Right kidney (tissue), 9 donors: ENCODE measurements at places on chromosomes 11 and 22.
A peak's percentile ranks its signal among the peaks of the same experiment; 100 is the strongest.

DNA sequence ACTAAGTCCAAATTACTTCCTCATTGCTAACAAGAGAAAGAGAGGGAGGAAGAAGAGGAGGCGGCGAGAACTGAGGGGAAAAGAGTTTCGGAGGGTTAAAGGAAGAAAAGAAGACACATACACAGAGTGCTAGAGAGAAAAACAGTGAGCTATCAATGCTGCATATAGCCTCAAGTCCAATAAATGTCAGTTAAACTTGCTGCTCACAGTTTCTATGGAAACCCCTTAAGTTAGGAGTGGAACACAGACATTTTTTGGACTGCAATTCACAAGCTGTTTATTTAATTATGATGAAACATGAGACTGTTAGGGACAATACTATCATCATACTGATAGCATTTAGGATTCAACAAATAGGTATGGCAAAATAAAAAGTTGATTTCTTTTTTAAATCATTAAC is 1320.4 kb downstream of the LRRC4C start:
- no peak for DNase-seq

GRCh38 chr11:37688456-37688855 is 1090.4 kb upstream of the RAG2 start:
- no peak for DNase-seq

GRCh38 chr11:128970598-128971190 is 28.0 kb upstream of the TP53AIP1 start:
- no peak for DNase-seq

DNA sequence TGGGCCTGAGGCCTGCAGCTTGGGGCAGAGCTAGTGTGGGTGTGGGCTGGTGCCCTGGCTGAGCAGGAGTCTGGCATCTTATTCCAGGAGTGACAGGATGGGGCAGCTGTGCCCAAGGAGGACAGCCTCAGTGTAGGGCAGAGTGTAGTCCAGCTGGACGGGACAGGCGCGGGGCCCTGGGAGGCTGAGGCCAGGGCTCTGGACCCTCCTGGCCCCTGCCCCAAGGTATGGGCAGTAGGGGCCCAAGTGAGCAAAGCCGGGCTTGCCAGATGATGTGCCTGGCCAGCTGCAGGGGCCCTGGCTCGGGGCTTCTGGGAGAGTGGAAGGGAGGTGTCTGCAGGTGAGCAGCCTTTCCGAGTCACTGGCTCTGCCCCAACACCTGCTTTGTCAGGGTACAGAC is 1190.9 kb downstream of the BRD1 start:
- DNase-seq, result no peak

- no peak for DNase-seq
These were observed 12.4 kb downstream of the PCSK7 start for GRCh38 chr11:117219455-117219854.

DNA sequence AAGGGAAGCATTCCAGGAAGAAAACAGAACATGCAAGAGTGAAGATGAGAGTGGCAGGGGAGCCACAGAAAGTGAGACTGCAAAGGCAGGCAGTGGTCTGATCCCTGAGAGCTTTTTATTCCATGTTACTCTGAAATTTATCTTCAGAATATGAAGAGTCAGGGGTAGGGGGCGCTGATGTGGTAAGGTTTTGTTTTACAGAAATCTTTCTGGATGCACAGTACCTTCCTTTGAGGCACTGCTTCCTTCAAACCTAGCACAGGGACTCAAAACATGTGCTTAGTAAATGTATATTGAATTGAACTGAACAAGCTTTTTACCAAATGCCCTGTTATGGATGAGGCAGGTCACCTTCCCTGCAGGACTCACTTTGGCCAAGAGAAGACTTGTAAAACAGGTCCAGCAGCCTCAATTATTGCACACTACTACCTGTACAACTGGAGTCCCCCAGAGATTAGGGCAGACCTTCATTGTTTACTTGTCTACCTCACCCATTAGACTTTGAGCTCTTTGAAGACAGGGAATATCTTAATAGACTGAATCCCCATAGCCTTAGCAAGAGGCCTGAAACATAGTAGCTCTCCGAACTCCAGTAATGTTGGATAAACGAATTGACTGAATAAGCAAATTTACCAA is 2.2 kb downstream of the PAK1 start:
- peak; percentile 28 for DNase-seq

- DNase-seq, result no peak
These were observed 27.6 kb downstream of the HIPK3 start for GRCh38 chr11:33284818-33285217.

DNA sequence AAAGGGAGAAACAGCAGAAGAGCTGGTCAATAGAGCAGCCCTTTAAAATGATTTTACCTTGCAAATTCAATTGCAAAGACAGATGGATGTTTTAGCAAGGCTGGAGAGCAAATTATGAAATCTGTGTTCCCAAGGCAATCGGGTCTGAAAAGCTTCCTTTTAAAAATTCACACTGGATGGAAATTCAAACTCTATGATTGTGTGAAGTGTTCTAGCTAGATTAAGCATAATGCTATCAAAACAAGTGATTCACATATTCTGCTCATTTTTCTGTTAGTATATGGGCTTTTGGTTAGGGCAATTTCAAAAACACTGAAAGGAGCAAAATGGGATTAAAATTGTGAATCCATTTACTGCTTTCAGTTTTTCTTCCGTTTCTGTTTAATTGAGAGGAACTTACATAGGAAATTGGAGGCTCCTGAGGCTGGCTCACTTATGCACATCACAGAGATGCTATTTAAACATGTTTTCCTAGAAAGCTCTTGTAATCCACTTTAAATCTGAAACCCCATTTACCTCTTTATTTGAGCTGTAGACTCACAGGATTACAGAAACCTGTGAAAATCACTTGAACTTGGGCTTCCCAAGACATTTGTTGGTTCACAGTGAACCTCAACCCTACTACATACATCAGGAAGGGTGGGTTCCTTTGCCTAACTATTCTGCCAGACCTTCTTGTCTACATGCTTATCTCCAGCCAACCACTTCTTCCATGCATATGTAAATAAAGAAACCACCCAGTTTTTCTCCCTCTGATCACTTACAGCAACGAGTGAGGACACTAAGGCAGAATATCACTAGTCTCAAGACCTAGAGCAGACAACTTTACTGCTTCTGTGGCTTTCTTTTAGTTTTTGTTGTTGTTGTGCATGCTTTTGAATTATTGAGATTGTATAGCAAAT is 201.9 kb upstream of the PITPNB start:
- no peak for DNase-seq

GRCh38 chr22:42883970-42884369 is 26.9 kb upstream of the ARFGAP3 start:
- no peak for DNase-seq

GRCh38 chr11:103987629-103988594 is 48.5 kb upstream of the DDI1 start:
- no peak for DNase-seq

DNA sequence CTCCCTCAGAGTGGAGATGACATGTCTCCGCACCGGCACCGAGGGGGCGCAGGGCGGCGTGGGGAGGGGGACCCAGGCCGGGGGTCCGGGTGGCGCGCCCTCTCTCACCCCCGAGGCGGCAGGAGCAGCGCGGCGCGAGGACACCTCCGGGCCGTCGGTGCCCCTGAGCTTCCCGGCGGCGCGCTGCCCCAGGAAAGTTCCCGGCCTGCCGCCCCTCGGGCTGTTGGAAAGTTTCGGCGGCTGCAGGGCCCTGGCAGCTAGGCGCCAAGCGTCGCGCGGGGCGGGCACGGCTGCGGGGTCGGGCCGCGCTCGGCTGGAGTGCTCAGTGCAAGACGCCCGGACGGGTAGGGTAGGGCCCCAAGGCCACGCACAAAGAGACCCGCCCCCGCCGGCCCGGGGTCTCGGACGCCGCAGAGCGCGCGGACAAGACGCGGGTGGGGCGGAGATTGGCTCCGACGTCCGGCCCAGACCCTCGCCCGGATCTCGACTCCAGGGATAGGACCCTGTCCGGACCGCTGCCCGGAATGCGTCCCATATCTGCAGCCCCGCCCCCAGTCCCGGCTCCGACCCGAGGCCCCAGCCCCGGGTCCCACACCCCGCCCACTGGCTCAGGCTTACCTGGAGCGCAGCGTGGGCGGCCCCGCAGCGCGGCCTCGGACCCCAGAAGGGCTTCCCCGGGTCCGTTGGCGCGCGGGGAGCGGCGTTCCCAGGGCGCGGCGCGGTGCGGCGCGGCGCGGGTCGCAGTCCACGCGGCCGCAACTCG is 471 bp downstream of the ARVCF start:
- DNase-seq, result peak; percentile 66

- DNase-seq, result no peak
These were observed 75.5 kb downstream of the LUZP2 start for GRCh38 chr11:24572376-24572775.

DNA sequence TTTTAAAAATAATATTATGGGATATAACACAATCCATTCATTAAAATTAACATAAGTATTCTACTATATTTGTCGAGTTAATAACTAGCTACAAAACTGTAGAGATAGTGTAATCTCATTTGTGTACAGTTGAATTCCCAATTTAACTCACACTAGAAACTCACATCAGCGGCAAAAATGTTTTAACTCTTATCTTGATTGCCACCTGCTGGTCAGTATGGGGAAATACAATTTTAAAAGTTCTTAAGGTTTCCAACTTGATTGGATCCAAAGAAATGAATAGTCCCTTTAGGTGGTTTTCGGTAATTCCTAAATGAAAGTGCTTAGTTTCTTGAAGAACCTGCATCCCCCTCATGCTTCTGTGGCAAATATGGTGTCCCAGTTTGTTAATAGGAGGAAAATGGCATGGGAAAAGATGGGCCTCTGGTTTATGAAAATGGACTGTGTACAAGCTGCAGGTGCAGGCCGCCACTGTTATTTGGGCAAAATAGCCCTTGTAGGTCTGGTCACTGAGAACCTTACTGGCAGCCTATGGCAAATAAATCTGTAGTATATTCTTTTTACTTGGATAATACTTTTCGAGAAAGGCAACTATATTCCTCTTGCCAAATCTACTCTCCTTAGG is 33.7 kb upstream of the SLC17A6 start:
- peak; percentile 1 for DNase-seq

DNA sequence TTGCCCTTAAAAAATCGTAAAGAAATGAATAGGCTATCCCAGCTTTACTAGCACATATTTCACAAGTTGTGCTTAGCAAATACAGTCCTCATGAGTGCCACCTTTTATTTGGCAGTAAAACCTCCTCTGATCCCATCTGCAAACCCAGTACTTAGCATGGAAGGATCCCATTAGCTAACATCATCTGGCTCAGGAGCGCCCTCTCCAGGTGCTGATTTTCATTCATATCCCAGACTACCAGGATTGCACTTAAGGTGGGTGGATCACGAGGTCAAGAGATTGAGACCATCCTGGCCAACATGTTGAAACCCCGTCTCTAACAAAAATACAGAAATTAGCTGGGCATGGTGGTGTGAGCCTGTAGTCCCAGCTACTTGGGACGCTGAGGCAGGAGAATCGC is 76.1 kb upstream of the PAX6 start:
- no peak for DNase-seq

DNA sequence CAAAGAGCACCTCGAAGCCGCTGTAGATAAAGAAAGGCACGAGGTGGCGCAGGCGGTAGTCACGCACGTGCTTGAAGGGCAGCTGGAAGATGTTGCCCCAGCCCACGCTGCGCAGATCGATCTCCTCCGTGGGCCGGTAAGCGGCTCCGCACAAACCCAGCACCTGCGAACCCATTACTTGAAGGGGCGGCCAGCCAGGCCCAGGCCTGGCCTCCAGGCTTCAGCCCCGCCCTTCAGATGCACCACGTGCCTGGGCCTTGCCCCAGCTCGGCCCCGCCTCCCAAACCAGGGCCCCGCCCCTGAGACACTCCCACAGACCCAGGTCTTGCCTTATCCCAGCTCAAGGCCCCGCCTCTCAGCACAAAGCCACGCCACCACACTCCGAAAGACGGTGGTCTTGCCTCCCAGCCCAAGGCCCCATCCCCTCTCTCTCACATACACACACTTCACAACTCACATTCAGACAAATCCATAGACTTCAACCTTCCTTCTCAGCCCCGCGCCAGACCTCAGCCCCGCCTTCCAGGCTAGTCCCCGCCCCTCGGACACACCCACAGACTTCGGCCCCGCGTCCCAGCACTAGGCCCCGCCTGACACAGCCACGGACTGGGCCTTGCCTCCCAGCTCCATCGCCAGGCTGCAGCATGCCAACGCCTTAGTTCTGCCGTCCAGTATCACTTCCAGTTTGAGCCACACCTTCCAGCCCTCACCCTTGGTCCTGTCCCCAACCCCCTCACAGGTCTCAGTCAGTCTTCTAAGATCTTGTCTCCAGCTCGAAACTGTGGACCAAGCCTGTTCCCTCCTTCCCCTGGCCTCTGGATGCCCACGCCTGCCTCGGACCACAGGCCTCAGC is 7.0 kb downstream of the UNC93B1 start:
- peak; percentile 64 for DNase-seq
